Testis (tissue), 5 donors: ENCODE measurements at places on chromosomes 13 and 19. TPM values are rescaled to one million over a fixed set of nuclear protein-coding genes. Genes with fewer than 3 reads are reported as not detected.

DNA sequence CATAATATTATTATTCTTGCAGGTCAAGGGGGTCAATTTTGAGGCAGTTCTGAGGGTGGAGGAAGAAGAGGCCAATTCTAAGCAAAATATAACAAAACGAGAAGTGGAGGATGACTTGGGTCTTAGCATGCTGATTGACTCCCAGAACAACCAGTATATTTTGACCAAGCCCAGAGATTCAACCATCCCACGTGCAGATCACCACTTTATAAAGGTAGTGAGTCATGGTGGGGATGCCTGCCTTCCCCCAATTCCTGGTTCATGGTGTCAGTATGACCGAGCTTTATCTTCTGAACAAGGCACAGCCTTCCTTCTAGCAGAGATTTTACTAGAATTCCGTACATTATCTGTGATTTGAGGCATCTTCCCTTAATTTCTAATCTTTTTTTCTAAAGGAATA, 9.4 kb upstream of the DCUN1D2 start:
- no peak overlapping the region for H3K27ac ChIP-seq
- H3K4me3 ChIP-seq: no peak overlapping the region
- no peaks in the 10 kb centered on the region for H3K36me3 ChIP-seq

KL gene
- 1.1 TPM for total RNA-seq

SH2D3A gene
- total RNA-seq: 7.4 TPM

KLF2 gene
- total RNA-seq: 74.9 TPM

GRCh38 chr13:72113076-72113475, 246.1 kb upstream of the DACH1 start:
- H3K27ac ChIP-seq: no peak overlapping the region
- H3K36me3 ChIP-seq: no peaks in the 10 kb centered on the region
- H3K4me3 ChIP-seq: no peak overlapping the region
- no peaks in the 10 kb centered on the region for H3K27me3 ChIP-seq

GRCh38 chr13:60689571-60689970, 292.6 kb downstream of the TDRD3 start:
- H3K4me3 ChIP-seq: no peak overlapping the region
- H3K27me3 ChIP-seq: no peaks in the 10 kb centered on the region
- no peaks in the 10 kb centered on the region for H3K4me1 ChIP-seq
- H3K36me3 ChIP-seq: no peaks in the 10 kb centered on the region

SHISA7 gene
- 0.43 TPM for total RNA-seq

ACTMAP gene
- 17.7 TPM for total RNA-seq

GRCh38 chr19:4506449-4507149, 11.7 kb downstream of the PLIN4 start:
- peaks cover 25% of the 10 kb centered on the region for H3K4me1 ChIP-seq
- no peak overlapping the region for H3K27ac ChIP-seq
- no peaks in the 10 kb centered on the region for H3K36me3 ChIP-seq
- no peaks in the 10 kb centered on the region for H3K27me3 ChIP-seq
- no peak for DNase-seq
- H3K4me3 ChIP-seq: no peak overlapping the region

DNA sequence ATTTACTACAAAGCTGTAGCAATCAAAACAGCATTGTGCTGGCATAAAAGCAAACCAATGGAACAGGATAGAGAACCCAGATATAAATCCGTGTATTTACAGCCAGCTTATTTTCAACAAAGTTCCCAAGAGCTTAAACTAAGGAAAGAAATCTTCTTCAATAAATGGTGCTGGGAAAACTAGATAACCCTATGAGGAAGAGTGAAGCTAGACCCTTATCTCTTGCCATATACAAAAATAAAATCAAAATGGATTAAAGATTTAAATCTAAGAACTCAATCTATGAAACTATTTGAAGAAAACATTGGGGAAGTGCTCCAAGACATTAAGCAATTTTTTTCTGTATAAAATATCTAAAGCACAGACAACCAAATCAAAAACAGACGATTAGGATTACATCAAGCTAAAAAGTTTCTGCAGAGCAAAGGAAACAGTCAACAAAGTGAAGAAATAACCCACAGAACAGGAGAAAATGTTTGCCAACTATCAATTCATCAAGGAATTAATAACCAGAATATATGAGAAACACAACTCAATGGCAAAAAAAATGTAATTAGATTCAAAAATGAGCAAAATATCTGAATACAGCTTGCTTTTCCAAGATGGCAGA, 480.7 kb downstream of the LMO7 start:
- no peaks in the 10 kb centered on the region for H3K4me1 ChIP-seq
- no peaks in the 10 kb centered on the region for H3K36me3 ChIP-seq

- peaks cover 39% of the 10 kb centered on the region for H3K4me1 ChIP-seq
- H3K27me3 ChIP-seq: no peaks in the 10 kb centered on the region
- H3K27ac ChIP-seq: peak overlapping the region; percentile 36
- no peak overlapping the region for H3K4me3 ChIP-seq
- peak; percentile 66 for DNase-seq
- H3K36me3 ChIP-seq: no peaks in the 10 kb centered on the region
Observed at GRCh38 chr19:4019578-4019977, 12.0 kb downstream of the PIAS4 start.

DNA sequence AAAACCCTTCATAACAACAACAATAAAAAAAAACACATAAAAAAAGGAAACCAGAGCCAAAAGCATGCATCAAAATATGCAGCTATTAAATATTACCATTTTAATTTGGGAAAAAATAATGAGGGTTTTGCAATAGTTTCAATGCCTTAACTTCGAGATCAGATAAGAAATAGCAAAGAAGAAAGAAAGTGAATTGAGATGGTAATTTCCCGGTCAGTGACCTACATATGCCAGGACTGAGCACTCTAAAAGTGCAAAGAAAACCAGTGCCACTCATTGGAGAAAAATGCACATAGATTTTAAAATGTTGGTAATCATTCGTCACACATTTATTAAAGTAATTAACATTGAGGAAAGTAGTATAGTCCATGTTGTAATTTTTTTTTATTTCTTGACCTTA, 944.2 kb downstream of the EFNB2 start:
- H3K4me3 ChIP-seq: no peak overlapping the region
- no peaks in the 10 kb centered on the region for H3K4me1 ChIP-seq
- no peaks in the 10 kb centered on the region for H3K27me3 ChIP-seq
- H3K27ac ChIP-seq: no peak overlapping the region
- DNase-seq: no peak

NLRP9 gene
- 0.68 TPM for total RNA-seq

GRCh38 chr19:35461060-35461459, 13.0 kb downstream of the FFAR2 start:
- peaks cover 3% of the 10 kb centered on the region for H3K4me1 ChIP-seq
- no peaks in the 10 kb centered on the region for H3K36me3 ChIP-seq
- no peaks in the 10 kb centered on the region for H3K27me3 ChIP-seq
- no peak overlapping the region for H3K4me3 ChIP-seq
- no peak for DNase-seq

TMEM143 gene
- 22.9 TPM for total RNA-seq

DNA sequence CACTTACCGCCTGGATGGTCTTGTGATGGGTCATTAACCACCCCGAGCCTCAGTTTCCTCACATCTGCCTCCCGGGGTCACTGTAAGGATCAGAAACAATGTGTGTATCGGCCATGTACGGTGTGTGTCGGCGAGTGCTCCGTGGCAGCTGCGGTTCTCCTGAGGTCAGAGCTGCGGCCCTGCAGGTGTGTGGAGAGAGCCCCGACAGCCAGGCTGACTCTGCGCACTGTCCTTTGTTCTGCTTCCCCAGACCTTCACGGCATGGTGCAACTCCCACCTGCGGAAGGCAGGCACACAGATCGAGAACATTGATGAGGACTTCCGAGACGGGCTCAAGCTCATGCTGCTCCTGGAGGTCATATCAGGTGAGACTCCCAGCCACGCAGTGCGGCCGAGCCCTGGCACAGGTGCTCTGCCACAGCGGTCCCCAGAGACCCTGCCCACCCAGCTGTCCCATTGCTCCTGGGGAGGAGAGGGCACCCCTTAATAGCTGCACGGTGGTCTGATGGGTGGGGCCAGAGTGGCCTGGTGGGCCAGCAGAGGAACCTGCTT, 43.8 kb downstream of the CAPN12 start:
- H3K4me1 ChIP-seq: peaks cover 16% of the 10 kb centered on the region
- H3K36me3 ChIP-seq: no peaks in the 10 kb centered on the region
- no peaks in the 10 kb centered on the region for H3K27me3 ChIP-seq

DNA sequence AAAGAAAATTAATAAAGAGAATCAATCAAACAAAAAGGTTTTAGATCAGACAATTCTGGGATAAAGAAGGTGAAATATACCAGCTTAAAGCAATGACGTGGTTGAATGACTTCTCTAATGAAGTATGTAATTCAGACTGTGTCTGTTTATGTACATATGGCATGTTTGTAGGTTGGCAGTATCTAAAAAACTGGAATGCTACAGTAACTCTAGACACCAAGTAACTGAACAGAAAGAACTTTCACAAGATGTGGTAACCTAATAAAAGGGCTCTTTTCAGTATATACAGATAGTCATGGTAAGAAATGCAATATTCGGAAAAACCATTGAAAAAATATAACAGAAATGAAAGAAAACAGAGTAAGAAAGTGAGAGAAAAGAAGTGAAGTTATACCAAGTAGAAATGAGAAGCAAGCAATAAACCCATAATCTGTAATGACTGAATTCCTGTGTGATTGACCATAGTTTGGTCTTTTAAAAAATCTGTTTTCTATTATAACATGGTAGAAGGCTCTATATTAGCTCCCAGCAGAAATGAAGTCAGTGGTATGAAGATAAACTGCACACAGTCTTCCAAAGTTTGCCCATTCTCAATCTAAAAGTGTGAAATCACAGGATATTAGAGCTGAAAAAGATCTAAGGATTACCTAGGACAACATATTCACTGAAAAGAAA, 31.4 kb downstream of the ELF1 start:
- no peak overlapping the region for H3K27ac ChIP-seq
- no peaks in the 10 kb centered on the region for H3K27me3 ChIP-seq
- no peaks in the 10 kb centered on the region for H3K36me3 ChIP-seq
- peaks cover 38% of the 10 kb centered on the region for H3K4me1 ChIP-seq
- no peak for DNase-seq
